NCI-H2081 treated with DMSO at 0.1 percent for 48 hours (cell line): ENCODE measurements at places on chromosomes 12 and 14.

DNA sequence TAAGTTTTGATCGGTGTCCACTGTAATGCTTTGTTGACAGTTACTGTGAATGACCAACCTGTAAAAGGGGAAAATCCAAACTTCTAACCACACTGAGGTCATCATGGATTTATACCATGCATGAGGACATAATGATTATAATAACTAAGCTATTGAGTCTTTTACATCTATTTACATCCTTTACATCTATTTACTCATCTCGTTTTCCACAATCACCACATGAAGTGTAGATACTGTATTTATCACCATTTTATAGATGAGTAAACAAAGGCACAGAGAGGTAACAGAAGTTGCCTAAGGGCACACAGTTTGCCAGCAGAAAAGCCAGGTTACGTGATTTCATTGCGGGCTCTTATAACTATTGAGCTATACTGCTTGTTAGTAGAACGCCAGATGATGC, 27.9 kb upstream of the EID3 start:
- DNase-seq, result no peak

GRCh38 chr14:78196323-78196722, 26.1 kb downstream of the NRXN3 start:
- DNase-seq, result no peak

GRCh38 chr14:100200311-100200710, 38.6 kb upstream of the YY1 start:
- no peak for DNase-seq

DNA sequence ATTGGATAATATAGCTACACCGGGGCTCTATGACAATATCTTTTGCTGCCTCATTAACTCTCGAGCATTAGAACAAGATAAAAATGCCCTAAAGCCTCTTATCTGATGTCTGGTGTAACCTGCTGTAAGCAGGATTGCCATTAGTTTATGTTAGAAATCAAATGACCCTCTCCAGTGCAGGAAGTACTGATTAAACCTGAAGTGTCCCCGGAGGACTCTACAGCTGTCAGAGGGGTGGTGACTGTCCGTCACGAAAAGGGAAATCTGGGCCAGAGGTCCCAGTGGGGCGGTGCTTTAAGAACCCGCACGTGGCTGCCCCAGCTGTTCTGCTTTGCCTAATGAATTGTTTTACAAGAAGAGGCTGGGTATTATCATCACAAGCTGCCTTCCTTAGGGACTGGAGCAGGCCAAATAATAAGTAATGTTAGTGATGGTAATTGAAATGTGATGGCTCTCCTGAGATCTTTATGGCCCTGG, 55.7 kb downstream of the LIN52 start:
- DNase-seq, result no peak

DNA sequence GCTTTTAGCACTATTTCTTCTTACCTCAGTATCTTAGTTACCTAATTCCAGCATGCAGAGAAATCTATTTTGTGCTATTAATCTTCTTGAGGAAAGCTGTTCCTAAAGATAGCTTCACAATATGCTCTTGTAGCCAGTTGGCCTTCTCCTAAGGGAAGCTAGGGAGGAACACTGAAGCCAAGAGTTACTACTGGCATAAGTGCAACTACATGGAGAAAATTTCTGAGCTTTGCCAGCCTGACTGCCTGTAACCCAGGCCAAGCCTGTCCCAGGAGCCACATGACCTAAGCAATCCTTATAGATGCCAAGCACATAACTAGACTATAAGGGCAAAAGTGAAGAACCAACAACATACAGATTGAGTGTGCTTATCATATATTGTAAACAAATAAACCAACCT, 890.2 kb downstream of the FLRT2 start:
- no peak for DNase-seq

DNA sequence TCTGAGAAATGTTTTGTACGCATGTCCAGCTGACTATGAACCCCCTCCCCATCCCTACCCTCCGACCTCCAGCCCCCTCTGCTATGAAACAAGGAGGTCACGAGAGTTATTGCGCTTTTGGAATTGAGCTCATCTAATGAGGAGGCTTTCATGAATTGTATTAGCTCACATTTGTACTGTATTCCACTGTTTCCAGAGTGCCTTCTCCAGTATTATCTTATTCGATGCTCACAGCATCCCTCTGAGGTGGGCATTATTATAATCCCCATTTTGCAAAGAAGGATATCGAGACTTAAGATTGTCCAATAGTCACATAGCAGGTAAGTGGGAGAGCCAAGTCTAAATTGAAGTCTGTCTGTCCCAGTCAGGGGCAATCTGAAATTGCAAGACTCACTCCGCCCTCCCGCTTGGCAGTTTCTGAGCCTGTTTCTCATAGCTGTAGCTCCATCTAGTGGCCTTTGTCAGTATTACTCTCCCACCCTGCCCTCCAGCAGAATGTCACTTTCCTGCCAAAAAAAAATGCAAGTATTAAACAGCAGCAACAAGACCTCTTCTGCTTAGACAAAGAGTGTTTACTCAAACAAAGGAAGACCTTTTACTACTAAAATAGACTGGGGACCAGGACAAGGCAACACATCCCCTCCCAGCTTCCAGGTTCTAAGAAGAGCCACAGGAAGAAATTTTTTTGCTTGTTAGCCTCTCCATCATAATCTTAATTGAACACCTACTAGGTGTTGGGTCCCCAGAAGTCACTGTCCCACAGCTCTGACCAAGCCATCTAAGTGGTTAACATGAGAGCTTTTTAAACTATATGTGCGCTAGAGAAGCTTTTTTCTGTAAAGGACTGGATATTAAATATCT, 48.6 kb upstream of the TMEM233 start:
- DNase-seq, result no peak

- DNase-seq, result no peak
Observed at GRCh38 chr14:36224176-36224575, 47.7 kb upstream of the PTCSC3 start.
